ENCODE measurements at places on chromosomes 3 and 15. TPM values are rescaled to one million over a fixed set of nuclear protein-coding genes. Genes with fewer than 3 reads are reported as not detected.

LHFPL4 gene
- 0.08 TPM for total RNA-seq

CCDC191 gene
- 0.39 TPM for total RNA-seq

CSPG5 gene
- not detected for total RNA-seq

IL12A gene
- total RNA-seq: 0.09 TPM

LRTM1 gene
- total RNA-seq: not detected

- no peak for DNase-seq
Observed at GRCh38 chr3:40585381-40586016, 60.7 kb downstream of the ZNF621 start.

- no peak for DNase-seq
Observed at GRCh38 chr3:196477678-196478077, 25.9 kb downstream of the RNF168 start.

- no peak for DNase-seq
Observed at GRCh38 chr3:133896002-133896761, 500 bp upstream of the RAB6B start.

DNA sequence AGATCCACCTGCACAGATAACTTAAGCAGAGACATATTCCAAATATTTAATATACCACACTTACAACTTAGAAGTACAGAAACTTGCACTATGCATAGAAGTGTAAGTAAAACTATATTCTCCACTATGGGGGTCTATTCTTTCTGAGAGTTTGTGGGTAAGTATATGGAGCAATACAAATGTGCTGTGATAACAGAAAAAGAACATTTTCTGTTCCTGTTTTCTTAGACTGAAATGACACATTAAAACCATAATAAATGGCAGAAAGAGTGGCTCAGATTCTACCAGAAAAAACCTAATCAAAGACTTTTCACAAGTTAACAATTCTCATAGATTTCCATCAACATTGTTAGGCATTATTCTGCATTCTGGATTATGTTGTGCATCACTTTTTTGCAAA lies 96.6 kb upstream of the WNT7A start:
- no peak for DNase-seq

Measured in SJSA1 (cell line).